Stimulated activated CD4-positive, alpha-beta T cell treated with anti-CD3 and anti-CD28 coated beads, Interleukin-15, amount 100 ng/mL, for 48 hours (primary cell): ENCODE measurements at places on chromosomes 16 and 17.

DNA sequence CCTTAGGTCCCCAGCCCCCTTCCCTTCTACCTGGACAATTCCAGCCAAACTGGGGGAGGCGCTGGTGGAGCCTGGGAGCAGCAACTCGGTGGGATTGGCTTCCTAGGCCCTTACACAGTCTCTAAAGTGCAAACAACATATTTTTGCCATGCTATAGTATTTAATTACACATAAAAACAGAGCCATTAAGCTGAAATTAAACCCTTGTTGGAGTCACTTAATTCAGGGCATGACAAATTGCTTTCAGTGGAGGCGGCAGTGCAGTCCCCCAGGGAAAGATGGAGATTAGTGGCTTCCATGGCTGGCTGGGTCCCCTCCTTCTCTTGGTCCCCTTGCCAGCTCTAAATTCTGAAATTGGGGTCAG, 17.3 kb downstream of the IGFBP4 start:
- DNase-seq = no peak

DNA sequence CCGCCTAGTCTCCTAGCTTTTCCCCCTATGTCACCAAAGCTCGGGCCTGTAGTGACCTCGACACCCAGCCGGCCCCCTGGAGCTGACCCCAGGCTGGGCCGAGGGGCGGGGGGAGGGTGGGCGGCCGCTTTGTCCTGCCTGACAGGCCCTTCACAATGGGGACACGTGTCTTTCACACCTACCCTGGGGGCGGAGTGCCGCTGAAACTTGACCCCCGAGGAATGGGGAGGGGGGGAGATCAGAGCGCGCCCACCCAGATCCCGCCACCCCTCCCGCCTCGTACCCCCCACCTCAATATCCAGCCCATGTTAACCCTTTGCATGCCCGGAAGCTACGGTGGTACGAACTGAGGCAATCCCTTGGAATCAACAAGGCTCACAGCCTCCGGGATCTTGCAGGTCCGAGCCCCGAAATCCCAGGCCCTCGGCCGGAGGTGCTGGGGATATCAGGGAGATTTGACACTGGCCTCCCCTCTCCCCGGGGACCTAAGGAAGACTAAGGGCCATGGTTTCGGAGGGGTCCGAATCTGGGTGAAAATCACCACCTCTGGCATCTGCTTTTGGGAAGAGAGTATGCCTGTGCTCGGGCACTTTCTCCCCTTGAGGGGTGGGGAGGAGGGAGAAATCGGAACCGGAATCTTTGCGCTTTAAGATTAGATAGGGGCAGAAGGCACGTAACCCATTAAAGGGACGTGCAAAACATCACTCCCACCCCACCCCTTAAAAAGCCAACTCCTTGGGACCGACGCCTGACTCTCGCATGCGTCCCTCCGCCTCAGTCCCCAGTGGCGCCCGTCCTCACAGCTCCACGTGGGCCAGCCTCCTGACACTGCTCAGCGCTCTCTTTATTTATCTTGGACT, 2.6 kb downstream of the NOG start:
- peak; percentile 6 for DNase-seq

DNA sequence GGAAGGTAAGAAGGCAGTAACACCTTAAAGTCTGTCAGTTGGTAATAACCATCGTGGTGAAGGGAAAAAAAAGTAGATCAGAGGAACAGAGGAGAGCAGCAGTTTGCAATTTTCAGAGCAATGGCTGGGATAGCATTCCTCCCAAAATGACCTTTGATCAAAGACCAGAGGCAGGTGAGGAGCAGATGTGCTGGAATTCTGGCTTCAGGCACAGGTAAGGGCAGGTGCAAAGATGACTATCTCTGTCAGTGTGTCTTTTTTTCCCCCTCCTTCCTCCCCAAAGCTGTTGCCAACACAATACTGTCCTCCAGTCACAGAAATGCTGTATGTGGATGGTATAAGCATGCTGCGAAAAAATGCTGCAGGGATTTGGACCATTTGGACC, 166.7 kb downstream of the XYLT1 start:
- no peak for DNase-seq

- no peak for DNase-seq
These were observed 5.8 kb downstream of the GPRC5C start for GRCh38 chr17:74437702-74438101.

DNA sequence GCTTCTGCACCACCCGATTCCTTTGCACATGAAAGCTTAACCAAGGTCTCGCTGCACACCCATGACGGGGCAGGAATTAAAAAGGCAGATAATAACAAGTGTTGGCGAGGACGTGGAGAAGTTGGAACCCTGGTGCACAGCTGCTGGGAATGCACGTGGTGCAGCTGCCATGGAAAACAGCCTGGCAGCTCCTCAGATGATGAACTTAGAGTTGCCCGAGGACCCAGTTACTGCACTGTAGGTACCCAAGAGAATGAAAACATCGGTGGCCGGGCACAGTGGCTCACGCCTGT, 211.6 kb upstream of the CIBAR2 start:
- no peak for DNase-seq

DNA sequence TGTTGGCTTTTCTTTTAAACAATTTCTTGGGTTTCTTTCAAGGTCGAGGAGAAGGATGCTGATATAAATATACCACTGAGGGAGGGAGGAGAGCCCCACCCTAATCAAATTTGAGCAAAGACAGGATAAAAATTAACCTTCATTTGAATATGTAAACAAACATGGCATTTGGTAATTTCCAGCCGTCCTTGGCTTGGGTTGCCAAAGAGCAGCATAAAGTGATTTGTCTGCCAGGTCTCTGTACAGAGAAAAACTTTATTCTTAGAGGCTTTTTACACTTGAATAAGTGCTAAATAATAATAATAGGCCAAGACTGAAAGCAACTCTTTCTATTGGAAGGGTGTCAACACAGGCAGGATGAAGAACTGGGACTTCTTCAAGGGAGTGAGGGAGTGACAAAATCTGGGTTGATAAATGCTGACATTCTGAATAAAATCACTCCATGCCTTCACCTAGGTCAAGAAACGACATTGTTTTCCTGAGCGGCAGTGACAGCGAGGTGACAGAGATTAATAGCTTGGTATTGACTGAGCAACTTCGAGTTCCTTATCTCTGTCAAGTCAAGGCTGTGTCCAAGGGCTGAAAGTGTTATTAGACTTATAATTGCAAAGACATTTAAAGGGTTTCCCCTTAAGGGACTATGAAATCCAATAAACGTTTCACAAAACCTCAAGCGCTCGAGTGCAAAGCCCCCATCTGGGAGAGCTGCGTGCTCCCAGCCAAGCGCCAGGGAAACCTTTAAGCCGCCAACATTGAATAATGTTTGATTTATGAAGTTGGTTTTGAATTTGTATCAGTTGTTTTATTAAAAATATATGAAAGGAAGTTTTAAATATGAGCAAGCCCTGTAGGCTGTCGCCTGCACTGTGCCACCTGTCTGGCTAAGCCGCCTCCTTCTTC, 269.5 kb upstream of the N4BP1 start:
- DNase-seq = no peak

DNA sequence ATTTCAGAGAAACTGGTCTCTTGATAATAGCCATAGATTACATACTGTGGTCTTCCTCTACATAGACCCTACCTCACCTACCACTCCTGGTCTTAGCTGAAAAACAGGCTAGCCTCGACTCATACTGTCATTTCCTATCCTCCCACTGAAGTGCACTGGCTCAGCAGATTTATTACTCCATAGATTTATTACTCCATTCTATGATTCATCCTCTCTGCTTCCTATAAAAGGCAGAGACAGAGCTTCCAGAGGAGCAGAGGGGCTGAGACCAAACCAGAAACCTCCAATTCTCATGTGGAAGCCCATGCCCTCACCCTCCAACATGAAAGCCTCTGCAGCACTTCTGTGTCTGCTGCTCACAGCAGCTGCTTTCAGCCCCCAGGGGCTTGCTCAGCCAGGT, at the start of gene CCL7:
CCL7 (plus strand) TSS at position 253 of the 400 bp plus-strand sequence; CDS start at position 323, 70 bp downstream.
- no peak for DNase-seq
